CD4-positive, alpha-beta T cell treated with Interferon alpha-2 for 1 hour (primary cell): ENCODE measurements at places on chromosomes 5 and 9.

- no peak for DNase-seq
Observed at GRCh38 chr9:118533850-118534249, 829.6 kb downstream of the TLR4 start.

- DNase-seq: no peak
Observed at GRCh38 chr9:109975574-109976295, 195.7 kb downstream of the PALM2AKAP2 start.

DNA sequence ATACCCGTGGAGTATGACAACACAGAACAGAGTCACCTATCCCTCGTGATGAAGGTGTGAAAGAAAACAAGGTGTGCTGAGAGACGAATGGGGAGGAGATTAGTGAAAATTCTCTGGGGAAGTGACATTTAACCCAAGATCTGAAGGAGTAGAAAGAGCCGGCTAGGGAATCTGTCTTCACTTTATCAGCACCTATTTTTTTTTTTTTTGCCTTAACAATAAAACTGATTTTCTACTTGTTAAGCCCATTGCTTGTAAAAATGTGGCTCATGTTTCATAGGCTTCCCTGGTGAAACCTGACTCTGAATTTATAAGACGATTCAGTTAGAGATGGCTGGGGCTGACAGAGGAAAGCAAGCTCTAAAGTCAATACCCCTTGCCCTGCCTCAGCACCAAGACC, 322.6 kb upstream of the MSX2 start:
- no peak for DNase-seq

DNA sequence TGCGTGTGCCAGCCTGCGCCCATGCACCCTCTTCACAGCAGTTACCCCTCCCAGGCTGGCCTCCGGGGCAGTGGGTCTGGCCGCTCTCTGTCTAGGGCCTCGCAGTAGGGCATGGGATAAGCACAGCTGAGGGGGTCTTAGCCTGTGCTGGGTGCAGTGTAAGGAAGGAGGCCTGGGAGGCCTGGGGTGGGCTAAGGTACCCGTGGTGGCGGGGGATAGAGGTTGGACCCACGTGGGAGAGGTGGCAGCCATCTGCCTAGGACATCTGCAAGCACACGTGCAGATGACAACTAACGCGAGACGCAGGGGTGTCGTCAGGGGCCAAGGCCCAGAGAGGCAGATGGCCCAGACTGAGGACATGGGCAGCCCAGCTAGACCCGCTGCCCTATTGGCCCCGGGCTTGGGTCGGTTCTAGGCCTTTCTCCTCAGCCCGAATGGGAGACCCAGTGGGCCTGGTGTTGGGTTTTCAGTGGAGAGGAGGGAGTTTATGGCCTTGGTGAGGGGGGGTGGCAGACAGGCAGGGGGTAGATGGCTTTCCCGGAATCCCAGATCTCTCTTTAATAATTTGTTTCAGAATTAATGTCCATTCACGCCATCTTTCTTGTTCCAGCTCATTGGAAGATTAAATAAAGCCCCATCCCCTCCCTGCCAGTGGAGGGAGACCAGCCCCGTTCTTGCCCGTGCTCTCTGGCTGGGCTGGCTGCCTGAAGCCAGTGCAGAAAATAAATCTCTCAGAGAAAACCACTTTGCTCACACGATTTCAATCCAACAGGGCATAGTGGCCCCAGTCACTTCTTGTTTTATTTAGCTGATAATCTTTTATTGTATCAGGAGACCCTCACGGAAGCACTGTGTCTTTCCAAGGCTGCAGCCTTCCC, 154.2 kb downstream of the GAPVD1 start:
- no peak for DNase-seq
